ENCODE measurements at places on chromosomes 12 and 14.
A peak's percentile ranks its signal among the peaks of the same experiment; 100 is the strongest.

GRCh38 chr12:91043408-91043807, 14.4 kb downstream of the KERA start:
- no peak for DNase-seq

- DNase-seq, result no peak
Measured at GRCh38 chr14:44372807-44373489, 134.1 kb downstream of the FSCB start.

DNA sequence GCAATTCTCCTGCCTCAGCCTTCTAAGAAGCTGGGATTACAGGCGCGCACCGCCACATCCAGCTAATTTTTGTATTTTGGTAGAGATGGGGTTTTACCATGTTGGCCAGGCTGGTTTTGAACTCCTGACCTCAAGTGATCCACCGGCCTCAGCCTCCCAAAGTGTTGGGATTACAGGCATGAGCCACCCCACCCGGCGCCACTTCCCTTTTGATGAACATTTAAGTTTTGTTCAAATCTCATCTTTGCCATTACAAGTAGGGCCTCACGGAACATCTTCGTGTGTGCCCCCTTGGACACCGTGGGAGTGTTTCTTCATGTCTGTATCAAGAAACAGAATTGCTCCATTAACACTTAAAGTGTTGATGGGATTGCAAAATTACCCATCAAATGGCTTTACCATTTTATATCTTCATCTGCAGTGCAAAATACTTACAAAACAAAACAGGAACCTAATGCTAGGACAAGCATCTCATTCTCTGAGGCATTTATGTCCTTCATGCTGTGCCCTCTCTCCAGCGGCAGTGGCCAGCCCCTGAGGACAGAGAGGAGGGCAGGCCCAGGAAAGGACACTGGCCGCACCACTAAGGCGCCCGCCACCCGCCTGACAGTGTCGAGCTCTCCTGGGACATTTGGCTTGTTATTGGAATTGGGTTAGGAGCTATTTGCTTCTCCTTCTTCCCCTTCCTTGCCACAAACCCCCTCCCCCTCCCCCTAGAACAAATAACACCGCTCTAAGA, 61.7 kb downstream of the RFX4 start:
- DNase-seq, result no peak

DNA sequence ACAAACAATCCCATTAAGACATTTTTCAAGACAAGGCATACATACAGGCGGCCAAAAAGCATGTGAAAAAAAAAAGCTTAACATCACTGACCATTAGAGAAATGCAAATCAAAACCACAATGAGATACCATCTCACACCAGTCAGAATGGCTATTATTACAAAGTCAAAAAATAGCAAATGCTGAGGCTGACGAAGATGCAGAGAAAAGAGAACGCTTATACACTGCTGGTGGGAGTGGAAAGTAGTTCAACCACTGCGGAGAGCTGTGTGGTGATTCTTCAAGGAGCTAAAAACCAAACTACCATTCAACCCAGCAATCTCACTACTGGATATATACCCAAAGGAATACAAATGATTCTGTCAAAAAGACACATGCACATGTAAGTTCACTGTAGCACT, 216.7 kb downstream of the FOXG1 start:
- DNase-seq, result no peak

GRCh38 chr14:91396959-91397815, 20.4 kb downstream of the CCDC88C start:
- no peak for DNase-seq

- DNase-seq, result no peak
Measured at GRCh38 chr14:70043001-70043400, 145.8 kb downstream of the SLC8A3 start.

DNA sequence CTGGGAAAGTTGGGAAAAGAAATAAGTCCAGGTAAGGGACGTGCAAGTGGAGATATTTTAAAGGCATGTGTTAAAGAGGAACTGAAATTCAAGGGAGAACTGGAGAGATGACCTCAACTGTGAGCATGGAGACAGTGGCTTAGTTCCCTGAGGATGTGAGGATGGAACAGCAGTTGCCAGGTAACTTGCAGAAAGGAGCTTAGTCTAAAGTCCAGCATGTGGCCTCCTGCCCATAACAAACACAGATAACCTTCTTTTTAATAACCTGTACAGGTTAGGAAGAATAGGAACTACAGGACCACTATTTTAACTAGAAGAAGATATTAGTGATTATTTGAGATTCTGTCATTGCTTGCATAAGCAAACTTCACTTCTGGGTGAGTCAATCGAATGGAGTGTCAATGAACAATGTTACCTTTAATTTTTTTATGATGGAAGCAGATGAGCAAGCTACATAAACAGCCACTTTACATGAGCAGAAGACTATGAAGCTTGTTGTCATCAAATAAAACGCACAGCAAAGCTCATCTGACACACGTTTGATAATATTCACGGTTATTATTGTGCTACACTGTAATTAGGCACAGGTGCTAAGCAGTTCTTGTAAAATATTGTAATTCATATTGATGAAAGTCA, 291.7 kb upstream of the DDHD1 start:
- no peak for DNase-seq

DNA sequence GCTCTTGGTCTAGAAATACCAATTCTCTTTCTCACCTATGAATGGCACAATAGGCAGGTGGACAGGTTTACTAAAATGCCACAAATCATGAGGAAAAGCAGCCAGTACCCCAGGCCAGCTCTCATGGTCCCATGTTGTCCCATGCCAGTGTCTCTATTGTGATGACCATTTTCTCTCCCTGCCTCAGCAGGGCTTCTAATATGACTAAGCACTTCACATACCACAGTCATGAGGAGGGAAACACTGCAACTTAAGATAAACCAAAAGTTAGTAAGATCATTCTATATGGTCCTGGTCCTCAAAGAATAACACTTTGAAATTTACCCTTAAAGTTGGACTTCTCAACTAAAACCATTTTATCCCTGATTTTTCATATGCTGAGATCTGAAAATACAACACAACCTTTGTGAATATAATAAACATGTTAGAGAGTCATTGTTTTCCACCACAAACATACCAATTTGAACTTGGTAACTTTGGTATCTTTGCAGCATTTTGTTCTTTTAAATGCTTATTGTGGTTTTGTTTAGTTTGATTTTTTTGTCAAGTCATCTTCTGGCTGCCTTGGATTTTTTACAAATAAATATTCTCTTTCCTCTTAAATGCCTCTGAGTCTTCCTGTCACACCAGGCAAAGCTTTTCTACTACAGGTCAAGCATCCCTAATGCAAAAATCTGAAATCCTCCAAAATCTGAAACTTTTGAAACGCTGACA, 3.6 kb downstream of the TTC5 start:
- DNase-seq, result no peak

- no peak for DNase-seq
Measured at GRCh38 chr14:89243286-89243685, 173.7 kb downstream of the FOXN3 start.

DNA sequence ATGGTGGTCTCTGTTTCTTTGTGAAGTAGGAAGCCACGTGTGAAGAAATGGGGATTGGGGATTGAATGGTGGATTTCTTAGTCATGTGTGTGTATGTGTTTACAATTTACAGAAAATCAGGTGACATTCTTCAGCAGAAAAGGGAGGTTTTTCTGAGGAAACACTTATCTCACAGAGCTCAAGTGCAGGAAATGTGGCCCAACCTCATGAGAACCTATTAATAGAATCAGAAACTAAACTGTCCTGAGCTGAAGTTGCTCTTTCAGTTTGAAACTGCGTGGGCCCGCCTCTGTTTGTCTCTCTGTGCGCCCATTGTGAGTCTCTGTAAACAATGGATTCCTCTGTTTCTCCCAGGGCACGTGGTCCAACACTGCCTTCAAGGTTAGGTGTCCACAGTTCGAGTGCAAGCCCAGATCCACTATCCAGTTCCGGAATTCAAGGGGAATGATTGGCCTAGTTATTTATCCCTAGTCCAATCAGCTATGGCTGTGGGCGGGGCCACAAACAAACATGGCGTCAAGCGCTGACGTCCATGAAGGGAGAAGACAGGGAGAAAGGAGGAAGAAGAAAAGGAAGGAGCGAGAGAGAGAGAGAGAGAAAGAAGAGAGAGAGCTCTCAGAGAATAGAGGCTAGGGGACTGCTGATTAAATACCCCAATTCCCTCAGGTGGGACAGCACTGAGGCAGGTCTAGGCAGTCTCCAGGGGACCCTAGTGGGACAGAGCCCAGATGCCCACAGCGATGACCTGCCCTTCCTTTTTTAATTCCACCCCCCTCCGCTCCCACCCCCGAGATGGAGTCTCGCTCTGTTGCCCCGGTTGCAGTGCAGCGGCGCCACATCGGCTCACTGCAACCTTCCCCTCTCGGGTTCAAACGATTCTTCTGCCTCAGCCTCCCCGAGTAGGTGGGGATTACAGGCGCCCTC, 31.4 kb upstream of the C12orf76 start:
- DNase-seq, result peak; percentile 53

- DNase-seq, result no peak
Measured at GRCh38 chr12:47017901-47018475, 61.4 kb upstream of the PCED1B start.

DNA sequence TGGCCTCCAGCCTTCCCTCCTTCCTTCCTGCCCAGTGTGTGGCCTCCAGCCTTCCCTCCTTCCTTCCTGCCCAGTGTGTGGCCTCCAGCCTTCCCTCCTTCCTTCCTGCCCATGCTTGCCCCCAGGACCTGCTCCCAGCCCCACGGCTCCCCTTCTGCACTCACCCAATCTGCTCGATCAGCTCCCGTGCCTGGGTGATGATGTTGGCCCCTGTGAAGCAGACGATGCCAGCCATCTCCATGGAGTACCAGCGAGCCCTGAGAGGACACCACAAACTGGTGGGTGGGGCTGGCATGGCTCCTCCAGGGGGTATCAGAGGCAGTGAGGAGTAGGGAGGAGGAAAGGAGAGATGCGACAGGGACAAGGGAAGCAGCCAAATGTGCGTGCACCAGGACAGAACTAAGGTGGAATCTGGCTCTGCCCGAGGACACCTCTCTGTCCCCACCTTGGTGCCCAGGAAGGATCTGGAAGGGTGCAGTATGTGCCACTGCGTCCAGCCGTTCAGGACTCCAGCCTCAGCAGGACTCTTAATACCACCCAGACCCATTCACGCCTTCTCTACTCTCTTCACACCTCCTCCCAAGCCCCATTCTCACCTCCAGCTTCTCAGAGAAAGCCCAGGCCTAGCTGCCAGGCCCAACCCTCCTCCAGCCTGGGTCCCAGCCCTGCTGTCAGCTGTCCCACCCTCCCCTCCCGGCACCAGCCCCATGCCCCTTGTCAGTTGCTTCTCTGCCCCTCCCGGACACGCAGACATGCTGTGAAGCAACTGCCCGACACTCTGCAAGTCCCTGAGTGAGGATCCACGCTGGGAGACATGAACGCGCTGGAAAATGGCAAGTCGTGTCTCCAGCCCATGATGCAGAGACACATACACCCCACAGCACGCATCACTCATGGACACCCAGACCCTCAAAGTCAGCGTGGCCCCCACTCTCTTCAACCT, 22.7 kb downstream of the POLE start:
- no peak for DNase-seq

GRCh38 chr12:12877781-12878455, 13.4 kb upstream of the GPRC5A start:
- DNase-seq, result no peak

DNA sequence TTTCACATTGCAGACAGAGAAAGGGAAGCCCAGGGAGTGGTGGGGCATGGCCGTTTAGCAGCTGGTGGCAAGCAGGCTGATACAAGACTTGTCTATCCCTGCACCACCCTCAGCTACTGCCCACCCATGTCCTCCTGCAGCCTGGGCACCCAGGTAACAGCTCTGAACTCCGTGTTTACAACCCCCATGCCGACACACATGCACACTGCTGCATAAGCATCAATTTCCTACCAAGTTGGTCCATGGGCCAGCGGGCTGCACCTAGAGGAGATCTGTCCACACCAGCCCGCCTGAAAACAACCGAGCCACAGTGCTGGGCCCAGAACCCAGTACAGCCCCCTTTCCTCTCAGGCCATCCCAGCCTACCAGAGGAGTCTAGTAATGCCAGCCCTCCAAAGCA, 75.9 kb upstream of the C14orf180 start:
- no peak for DNase-seq

- no peak for DNase-seq
Measured at GRCh38 chr12:67727702-67728666, 79.4 kb downstream of the DYRK2 start.

DNA sequence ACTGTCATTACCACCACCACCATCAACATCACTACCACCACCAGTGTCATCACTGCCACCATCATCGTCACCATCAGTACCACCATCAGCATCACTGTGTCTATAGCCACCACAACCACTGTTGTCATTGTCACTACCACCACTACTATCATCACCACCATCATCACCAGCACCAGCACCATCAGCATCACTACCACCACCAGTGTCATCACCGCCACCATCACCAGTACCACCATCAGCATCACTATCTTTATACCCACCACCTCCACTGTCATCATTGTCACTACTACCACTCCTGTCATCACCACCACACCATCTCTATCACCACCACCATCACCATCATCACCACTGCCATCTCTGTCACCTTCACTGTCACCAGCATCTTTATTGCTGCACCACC, 60.6 kb downstream of the BEGAIN start:
- no peak for DNase-seq

- no peak for DNase-seq
Measured at GRCh38 chr12:79566452-79567174, 124.2 kb downstream of the PAWR start.

- DNase-seq, result no peak
Measured at GRCh38 chr12:121232163-121232562, 22.2 kb downstream of the P2RX4 start.

GRCh38 chr12:26402648-26403047, 207.3 kb downstream of the SSPN start:
- no peak for DNase-seq

GRCh38 chr14:100975671-100976070, 72.1 kb upstream of the RTL1 start:
- no peak for DNase-seq

DNA sequence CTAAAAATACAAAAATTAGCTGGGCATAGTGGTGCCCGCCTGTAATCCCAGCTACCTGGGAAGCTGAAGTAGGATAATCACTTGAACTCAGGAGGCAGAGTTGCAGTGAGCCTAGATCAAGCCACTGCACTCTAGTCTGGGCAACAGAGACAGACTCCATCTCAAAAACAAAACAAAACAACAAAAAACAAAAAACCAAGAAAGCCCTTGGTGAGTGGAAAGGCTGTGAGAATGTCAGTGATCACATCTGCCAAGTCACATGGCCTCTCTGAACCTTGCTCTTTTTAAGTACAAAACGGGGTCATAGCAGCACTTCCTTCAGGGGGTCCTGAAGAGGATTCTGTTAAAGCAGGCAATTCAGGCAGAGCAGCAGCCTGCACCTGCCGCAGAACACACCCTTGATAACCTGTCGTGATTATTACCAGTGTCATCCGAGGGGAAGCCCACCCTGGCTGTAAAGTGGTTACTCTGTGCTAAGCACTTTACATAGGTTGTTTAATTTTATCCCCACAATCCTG, 9.6 kb downstream of the RPS6KL1 start:
- DNase-seq, result no peak

DNA sequence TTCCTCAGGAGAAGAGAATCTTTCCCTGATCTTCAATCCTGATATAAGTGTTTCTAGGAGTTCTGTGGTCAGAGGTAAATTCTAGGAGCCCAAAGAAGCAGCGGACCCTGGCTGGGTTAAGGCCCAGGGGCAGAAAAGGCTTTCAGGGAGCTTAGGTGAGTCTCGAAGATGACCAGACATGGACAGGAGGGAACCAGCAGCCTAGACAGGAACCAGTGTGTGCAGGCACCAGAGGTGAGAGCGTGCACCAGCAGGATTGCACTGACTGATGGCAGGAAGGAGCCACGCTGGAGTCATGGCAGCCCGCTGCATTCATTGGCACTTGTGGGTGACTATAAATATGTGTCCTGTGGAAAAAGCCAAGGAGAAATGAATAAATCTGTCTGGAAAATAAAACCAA, 489.9 kb downstream of the BCL11B start:
- no peak for DNase-seq
